ENCODE measurements at places on chromosomes 7 and 10. TPM values are rescaled to one million over a fixed set of nuclear protein-coding genes. Genes with fewer than 3 reads are reported as not detected.

- no peak for DNase-seq
- H3K4me1 ChIP-seq: no peaks in the 10 kb centered on the region
Measured at GRCh38 chr7:155470686-155471638, 13.0 kb downstream of the EN2 start.

GRCh38 chr10:93080350-93081046, 6.8 kb downstream of the CYP26A1 start:
- no peaks in the 10 kb centered on the region for H3K27me3 ChIP-seq
- DNase-seq: peak; percentile 75
- no peak overlapping the region for H3K4me3 ChIP-seq
- H3K4me1 ChIP-seq: peaks cover 28% of the 10 kb centered on the region

GRCh38 chr7:1569016-1569415, 816 bp downstream of the PSMG3 start:
- no peaks in the 10 kb centered on the region for H3K4me1 ChIP-seq
- no peaks in the 10 kb centered on the region for H3K27me3 ChIP-seq
- H3K36me3 ChIP-seq: no peaks in the 10 kb centered on the region
- DNase-seq: no peak
- H3K27ac ChIP-seq: no peak overlapping the region

DNA sequence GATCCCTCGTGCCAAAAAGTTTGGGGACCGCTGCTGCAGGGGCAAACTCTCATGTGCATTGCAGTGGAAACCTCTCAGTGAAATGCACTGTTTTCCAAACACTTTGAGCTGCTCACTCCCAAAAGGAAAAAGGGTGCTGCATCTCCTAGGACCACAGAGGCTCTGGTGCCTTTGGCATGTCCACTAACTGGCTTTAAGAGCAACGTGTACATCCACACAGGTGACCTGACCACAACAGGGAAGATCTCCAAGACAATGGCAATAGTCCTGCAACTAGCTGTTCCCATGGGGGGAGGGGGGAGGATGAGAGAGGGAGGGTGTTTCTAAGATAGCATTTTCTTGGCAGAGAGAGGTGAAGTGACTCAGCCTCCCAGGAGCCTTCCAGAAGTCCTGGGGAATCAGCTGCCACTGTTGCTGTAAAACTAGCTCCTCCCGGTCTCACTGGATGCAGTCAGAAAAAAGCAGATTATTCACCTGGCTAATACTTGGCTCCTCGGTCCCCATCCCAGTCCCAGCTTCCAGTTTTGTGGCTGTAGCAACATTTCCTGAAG, 181.7 kb downstream of the HECW1 start:
- no peak overlapping the region for H3K4me3 ChIP-seq
- DNase-seq: no peak
- no peaks in the 10 kb centered on the region for H3K36me3 ChIP-seq
- no peaks in the 10 kb centered on the region for H3K4me1 ChIP-seq

DNA sequence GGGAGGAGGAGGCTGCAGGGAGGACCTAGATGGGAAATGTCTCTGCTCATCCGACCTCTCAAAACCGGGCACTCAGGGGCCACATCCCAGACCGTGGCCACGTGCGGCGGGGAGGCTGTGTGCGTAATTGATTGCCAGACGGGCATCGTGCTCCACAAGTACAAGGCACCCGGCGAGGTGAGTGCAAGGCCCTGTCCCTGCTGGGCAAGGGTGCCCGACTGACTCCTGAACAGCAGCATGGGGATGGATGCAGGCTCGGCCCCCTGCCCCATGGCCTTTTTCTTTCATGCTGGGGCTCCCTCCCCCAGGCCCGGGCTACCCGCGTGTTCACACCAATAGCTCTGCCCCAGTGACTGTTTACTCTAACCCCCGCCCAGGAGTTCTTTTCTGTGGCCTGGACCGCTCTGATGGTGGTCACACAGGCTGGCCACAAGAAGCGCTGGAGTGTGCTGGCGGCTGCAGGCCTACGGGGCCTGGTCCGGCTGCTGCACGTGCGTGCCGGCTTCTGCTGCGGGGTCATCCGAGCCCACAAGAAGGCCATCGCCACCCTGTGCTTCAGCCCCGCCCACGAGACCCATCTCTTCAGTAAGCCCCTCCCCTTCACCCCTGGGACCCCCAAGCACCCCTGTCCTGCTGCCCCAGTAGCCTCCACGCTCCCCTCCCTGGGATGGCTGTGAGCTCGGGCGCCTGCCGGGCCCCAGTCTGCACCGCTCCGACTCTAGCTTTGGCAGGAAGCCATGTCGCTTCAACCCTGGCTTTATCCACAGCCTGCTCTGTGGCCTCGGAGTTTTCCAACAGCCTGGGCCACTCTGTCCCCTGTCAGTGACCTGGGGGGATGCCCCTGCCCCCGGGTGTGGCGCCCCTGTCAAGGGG, 3.9 kb downstream of the LRWD1 start:
- H3K36me3 ChIP-seq: no peaks in the 10 kb centered on the region
- peaks cover 35% of the 10 kb centered on the region for H3K4me1 ChIP-seq
- peak; percentile 71 for DNase-seq
- no peak overlapping the region for H3K27ac ChIP-seq
- no peak overlapping the region for H3K4me3 ChIP-seq

- no peaks in the 10 kb centered on the region for H3K4me1 ChIP-seq
- no peak overlapping the region for H3K4me3 ChIP-seq
- no peaks in the 10 kb centered on the region for H3K27me3 ChIP-seq
- no peaks in the 10 kb centered on the region for H3K36me3 ChIP-seq
Measured at GRCh38 chr7:47085491-47086275, 496.2 kb downstream of the TNS3 start.

DNA sequence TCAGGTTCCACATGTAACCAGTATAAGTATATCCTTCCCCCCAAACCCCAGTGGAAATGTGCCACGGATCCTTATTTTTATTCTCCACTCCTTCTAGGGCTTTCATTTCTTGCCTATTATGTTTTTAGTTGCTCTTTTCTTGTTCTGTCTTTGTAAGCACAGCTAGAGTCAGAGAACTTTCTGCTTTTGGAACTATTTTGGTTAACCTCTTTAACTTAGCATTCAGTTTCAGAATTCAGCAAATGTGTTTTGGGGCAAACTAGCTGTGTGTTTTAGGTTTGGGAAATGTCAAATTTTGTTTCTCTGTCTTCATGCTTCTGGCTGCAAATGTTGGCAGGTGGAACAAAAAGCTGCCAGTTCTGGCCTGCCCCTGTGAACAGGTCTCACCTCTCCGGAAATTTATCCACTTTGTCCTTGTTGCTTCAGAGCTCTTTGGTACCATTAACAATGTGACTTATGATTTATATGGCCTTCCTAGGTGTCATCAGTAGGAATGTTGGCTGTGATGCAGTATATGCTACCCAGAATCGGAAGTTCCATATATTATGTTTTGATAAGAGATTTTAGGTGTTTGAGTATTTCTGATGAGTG, 156.1 kb downstream of the ADK start:
- no peak overlapping the region for H3K4me3 ChIP-seq
- no peak for DNase-seq
- no peaks in the 10 kb centered on the region for H3K4me1 ChIP-seq
- no peak overlapping the region for H3K27ac ChIP-seq
- no peaks in the 10 kb centered on the region for H3K27me3 ChIP-seq

The NRCAM gene
- 0.49 TPM for total RNA-seq

- H3K27me3 ChIP-seq: no peaks in the 10 kb centered on the region
- H3K4me1 ChIP-seq: no peaks in the 10 kb centered on the region
- peak; percentile 60 for DNase-seq
Measured at GRCh38 chr10:70115948-70116682, 16.5 kb downstream of the AIFM2 start.

The RSPH10B gene
- total RNA-seq: not detected

DNA sequence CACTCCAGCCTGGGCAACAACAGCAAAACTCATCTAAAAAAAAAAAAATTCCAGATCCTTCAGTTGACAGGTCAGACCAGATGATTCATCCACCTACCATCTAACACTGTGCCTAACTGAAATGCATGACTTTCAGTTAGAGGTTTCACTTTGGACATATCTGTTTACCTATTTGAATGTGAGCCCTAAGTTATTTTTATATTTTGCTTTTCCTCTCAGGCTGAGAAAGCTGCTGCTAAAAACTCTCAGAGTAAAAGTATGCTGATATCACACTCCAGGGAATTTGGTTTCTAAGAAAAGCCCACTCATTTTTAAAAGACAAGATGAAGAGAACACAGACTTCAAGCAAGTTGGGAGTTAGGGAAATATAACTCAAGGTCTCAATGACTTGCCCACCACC, 126.0 kb downstream of the SGMS1 start:
- no peaks in the 10 kb centered on the region for H3K27me3 ChIP-seq
- no peaks in the 10 kb centered on the region for H3K36me3 ChIP-seq
- no peak for DNase-seq
- no peaks in the 10 kb centered on the region for H3K4me1 ChIP-seq

- no peaks in the 10 kb centered on the region for H3K36me3 ChIP-seq
- no peak overlapping the region for H3K4me3 ChIP-seq
- H3K27me3 ChIP-seq: no peaks in the 10 kb centered on the region
- H3K27ac ChIP-seq: no peak overlapping the region
- DNase-seq: no peak
Measured at GRCh38 chr10:12637649-12638048, 288.3 kb downstream of the CAMK1D start.

DNA sequence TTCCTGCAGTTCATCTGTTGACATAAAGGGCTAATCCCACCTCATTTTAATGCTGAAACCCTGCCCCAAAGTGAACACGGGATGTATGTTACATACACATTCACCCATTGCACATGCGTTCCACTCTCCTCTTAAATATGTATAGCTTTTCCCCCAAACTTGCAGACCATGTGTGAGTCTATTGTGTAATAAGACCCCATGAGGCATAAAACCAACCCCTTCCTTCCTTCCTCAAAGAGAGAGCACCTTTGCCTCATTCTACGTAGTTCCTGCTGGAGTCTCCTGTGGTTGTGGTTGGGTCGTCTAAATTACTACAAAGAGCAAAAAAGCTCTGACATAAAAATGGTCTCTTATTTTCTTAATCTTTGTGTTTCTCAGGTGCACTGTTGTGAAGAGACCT, 345.7 kb upstream of the KLF6 start:
- no peak for DNase-seq
- no peaks in the 10 kb centered on the region for H3K4me1 ChIP-seq
- H3K4me3 ChIP-seq: no peak overlapping the region
- no peaks in the 10 kb centered on the region for H3K27me3 ChIP-seq
- H3K36me3 ChIP-seq: no peaks in the 10 kb centered on the region
- H3K27ac ChIP-seq: peak overlapping the region; percentile 33

The CYP2C19 gene
- total RNA-seq: 12.2 TPM

The TMEM139 gene
- 10.6 TPM for total RNA-seq

The HOXA6 gene
- total RNA-seq: not detected

The RBP3 gene
- total RNA-seq: not detected

DNA sequence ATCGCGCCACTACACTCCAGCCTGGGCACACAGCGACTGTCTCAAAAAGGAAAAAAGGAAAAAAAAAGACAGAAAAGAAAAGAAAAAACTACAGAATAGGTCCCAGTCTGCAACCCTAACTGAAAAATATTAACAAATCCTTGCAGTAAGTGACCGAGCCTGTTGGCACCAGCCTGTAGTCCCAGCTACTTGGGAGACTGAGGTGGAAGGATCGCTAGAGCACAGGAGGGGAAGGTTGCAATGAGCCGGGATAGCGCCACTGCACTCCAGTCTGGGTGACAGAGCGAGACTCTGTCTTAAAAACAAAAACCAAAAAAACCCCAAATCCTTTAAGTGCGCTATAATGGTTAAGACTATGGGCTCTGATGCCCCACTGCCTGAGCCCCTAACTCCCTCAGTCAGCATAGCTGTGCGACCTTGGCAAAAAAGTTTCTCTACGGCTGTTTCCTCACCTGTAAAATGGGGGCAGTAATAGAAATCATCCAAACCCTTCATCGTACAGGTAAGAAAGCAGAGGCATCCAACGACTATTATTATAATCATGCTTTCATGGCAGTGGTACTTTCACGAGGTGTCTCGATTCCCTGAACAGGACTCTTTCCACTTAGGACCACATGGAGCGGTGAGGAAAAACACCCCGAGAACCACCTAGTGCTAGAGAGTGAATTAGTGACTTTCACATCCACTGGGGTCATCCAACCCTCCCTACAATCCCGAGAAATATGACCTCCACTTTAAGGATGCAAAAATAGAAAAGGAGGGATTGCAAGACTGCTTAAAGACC, 755 bp downstream of the TOMM7 start:
- H3K27ac ChIP-seq: peak overlapping the region; percentile 55
- peaks cover 2% of the 10 kb centered on the region for H3K36me3 ChIP-seq
- peaks cover 7% of the 10 kb centered on the region for H3K4me1 ChIP-seq
- DNase-seq: no peak
- peak overlapping the region; percentile 82 for H3K4me3 ChIP-seq
- H3K27me3 ChIP-seq: no peaks in the 10 kb centered on the region

- H3K36me3 ChIP-seq: no peaks in the 10 kb centered on the region
- no peak overlapping the region for H3K4me3 ChIP-seq
- H3K27me3 ChIP-seq: no peaks in the 10 kb centered on the region
- H3K27ac ChIP-seq: no peak overlapping the region
- no peaks in the 10 kb centered on the region for H3K4me1 ChIP-seq
Measured at GRCh38 chr10:110378006-110378405, 73.3 kb upstream of the SMNDC1 start.

DNA sequence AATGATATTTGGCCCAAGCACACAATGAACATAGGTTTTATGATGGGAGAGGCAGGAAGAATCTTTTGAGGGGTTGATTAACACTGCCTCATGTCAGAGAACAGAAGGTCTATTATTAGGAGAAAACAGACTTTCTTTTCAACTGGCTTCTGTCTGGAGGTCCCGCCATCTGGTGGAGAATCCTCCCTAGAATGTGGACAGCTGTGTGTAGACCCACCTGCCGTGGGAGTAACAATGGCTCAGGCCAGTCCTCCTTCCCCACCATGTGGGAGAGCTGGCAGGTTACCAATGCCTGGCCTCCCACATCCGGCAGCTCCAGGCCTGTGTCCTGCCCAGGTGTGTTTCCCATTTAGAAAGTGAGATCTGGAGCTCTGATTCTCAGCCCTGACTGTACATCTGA, 70.4 kb upstream of the AOAH start:
- no peaks in the 10 kb centered on the region for H3K4me1 ChIP-seq
- DNase-seq: no peak
- no peaks in the 10 kb centered on the region for H3K36me3 ChIP-seq
- H3K27ac ChIP-seq: peak overlapping the region; percentile 93

The PRKCQ gene
- 0.12 TPM for total RNA-seq

GRCh38 chr10:119812684-119813083, 60.0 kb downstream of the MCMBP start:
- no peaks in the 10 kb centered on the region for H3K36me3 ChIP-seq
- H3K27me3 ChIP-seq: no peaks in the 10 kb centered on the region
- H3K4me3 ChIP-seq: no peak overlapping the region
- DNase-seq: no peak

- H3K27me3 ChIP-seq: no peaks in the 10 kb centered on the region
- peaks cover 13% of the 10 kb centered on the region for H3K4me1 ChIP-seq
- H3K4me3 ChIP-seq: peak overlapping the region; percentile 79
- H3K36me3 ChIP-seq: no peaks in the 10 kb centered on the region
- peak; percentile 72 for DNase-seq
- H3K27ac ChIP-seq: peak overlapping the region; percentile 95
Measured at GRCh38 chr7:17939606-17940301, 540 bp downstream of the SNX13 start.

DNA sequence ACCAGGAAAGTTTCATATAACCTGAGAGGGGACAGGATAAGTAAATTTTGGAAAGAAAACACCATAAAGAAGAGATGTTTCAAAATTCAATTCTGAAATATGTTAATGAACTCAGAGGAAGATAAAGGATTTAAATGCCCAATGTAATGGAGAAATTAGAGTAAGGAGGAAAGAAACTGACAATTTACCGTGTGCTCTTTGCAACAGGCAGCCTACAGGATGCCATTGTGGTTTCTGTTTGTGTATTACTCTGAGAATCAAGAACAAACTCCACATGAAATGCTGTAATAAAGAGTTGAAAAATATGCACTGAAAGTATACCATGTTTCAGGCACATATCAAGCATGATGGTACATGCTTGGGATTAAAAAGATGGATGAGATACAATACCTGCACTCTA, 44.8 kb upstream of the GLCCI1 start:
- DNase-seq: no peak
- H3K36me3 ChIP-seq: no peaks in the 10 kb centered on the region

Data from right lobe of liver (tissue), 6 donors.